Fibroblast of skin of right quadriceps (primary cell): ENCODE measurements at places on chromosomes 12 and 14.

- DNase-seq, result peak; percentile 71
These were observed 522 bp downstream of the TUBA1A start for GRCh38 chr12:49188201-49188915.

DNA sequence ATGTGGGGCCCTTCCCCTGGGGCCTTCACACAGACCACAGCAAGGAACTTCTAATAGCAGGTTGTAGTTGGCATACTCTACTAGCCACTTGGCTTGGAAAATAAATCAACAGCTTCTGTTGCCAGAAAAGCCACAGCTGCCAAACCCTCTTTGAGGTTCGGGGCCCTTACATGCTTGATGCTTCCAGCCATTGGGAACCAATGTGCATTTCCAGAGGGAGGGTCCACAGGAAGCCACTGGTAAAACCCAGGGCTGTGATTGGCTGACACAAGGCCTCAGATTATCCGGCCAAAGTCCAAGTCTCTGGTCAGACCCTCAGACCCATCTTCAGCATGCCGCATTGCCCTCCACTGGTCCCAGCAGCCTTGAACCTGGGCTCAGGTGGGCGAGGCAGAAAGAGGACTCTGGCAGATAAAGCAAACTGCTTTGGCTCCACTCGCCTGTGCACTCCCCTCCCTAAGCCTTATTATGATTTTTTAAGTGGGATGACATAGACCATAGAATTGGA, 214.4 kb downstream of the BCL11B start:
- DNase-seq, result no peak

- no peak for DNase-seq
These were observed 42.6 kb upstream of the FOXJ2 start for GRCh38 chr12:7989827-7990491.

GRCh38 chr12:47766502-47767215, 6.4 kb upstream of the SLC48A1 start:
- no peak for DNase-seq

- peak; percentile 70 for DNase-seq
These were observed 101.3 kb upstream of the E2F7 start for GRCh38 chr12:77166696-77167095.

- no peak for DNase-seq
These were observed 150.9 kb downstream of the ADAMTS20 start for GRCh38 chr12:43401096-43401495.

- no peak for DNase-seq
These were observed 9.5 kb upstream of the CEP170B start for GRCh38 chr14:104855532-104856090.

DNA sequence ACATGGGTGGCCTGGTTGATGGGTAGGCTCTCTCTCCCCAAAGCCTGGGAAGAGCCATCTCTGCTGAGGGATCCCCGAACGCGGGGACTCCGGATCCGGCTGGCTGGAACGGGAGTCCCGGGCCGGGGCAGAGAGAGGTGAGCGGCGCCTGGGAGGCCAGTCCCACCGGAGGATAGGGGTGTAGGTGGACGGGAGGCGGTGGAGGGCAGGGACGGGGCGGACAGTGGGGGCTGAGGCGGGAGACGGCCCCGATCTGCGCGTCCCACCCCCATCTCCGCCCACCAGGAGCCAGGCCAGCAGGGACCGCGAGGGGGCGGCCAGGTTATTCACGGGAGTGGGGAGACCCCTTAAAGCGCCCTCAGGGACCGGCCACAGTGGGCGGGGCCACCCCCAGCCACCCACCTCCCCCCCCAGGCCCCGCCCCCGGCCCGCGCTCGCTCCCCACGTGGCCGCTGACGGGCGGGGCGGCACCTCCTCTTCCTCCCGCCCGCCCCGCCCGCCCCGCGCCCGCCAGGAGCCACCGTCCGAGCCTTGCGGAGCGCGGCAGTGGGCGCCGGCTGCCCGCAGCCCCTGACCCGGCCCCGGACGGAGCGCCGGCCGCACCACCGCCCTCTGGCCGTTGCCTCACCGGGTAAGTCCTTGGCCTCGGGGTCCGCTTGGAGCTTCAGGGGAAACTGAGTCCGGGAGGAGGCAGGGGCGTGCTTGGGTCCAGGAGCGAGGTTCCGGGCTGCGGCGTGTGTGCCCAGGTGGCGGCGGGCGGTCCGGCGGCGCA, at the start of gene INF2:
INF2 (plus strand) TSS at position 510 of the 772 bp plus-strand sequence. CDS start 11,748 bp downstream, outside the sequence.
- peak; percentile 64 for DNase-seq

GRCh38 chr12:116093915-116094314, 183.6 kb downstream of the MED13L start:
- DNase-seq, result no peak

GRCh38 chr14:20512177-20512905, 7.0 kb downstream of the RNASE10 start:
- no peak for DNase-seq

- DNase-seq, result no peak
These were observed 1.5 kb upstream of the FZD10 start for GRCh38 chr12:130160711-130161231.
